ENCODE measurements at places on chromosomes 7 and 10.
A peak's percentile ranks its signal among the peaks of the same experiment; 100 is the strongest.

GRCh38 chr10:112526139-112526538, 79.1 kb downstream of the VTI1A start:
- DNase-seq, result peak; percentile 49

DNA sequence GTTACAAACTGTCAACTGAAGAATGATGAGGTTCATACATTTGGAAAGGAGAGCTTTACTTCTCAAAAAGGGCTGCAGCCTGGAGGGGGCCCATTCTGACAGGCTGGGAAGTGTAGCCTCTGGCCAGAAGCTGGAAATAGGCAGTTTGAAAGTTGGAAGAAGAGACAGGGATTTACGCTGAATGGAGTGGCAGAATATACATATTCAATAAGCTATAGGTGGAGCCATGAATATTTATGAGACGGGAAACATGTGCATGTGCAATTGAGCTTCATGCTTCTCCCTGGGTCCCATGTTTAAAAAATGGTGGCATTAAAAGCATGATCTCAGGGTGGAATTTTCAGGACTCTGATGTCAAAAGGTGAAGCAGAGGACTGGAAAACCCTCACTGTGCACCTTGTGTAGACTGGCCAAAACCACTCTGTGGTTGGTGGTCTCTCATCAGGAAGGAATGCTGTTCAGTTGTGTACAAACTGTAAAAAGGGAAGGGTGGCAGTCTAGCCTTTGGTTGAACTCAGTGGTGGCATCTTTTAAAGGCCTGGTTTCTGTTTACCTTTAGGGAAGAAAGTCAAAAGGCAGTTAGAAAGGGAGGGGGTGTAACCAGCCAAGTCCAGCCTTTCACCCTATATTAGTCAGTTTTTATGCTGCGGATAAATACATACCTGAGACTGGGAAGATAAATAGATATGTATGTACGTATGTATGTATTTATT, 7.2 kb upstream of the ACTR3B start:
- peak; percentile 71 for DNase-seq

DNA sequence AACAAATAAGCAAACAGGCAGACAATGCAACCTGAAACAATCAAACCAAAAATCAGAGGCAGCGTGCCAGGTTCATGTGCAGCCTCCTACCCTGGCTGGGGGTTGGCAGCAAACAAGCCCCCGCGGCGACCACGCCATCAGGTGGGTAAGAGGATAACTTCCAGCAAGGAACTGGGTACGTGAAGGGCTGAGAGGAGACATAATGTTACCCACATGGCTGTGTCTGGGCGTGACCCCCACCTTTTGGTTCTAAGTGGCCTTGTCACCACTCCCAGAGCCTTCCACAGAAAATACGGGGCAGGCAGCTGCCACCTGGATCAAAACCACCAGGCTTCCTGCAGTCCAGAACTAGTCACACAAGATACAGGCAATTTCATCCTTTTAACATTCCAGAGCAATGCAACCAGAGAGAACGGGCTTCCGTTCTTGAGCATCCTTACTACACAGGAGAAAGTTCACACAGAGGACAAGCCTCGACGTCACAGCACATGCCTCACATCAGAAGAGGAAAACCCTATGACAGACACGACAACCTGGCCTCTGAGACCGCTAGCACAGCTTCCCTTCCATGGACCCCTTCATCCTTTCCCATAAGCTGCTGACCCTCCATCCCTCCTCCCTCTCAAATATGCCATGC, 171.0 kb downstream of the GRID1 start:
- no peak for DNase-seq

DNA sequence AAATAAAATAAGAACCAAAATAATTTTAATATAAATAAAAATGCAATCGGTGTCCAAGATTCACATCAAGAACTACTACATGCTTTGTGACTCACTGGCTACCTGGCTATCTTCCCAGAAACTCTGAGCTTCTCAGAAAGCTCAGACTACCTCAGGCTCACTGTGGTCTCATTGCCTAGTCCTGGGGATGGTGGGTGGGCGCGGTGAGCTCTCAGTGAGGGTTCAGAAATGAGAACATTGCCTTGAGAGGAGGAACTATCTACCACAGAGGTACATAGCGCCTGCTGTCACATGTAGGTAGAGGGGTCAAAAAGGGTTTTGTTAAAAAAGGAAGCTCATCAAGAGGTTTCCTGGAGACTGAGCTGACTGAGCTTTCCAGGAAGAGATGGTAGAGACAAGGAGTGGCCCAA, 108.0 kb downstream of the WDFY4 start:
- peak; percentile 89 for DNase-seq

- peak; percentile 7 for DNase-seq
Measured at GRCh38 chr10:67261300-67261797, 335.5 kb downstream of the LRRTM3 start.

GRCh38 chr10:86556532-86556931, 34.9 kb upstream of the WAPL start:
- no peak for DNase-seq

DNA sequence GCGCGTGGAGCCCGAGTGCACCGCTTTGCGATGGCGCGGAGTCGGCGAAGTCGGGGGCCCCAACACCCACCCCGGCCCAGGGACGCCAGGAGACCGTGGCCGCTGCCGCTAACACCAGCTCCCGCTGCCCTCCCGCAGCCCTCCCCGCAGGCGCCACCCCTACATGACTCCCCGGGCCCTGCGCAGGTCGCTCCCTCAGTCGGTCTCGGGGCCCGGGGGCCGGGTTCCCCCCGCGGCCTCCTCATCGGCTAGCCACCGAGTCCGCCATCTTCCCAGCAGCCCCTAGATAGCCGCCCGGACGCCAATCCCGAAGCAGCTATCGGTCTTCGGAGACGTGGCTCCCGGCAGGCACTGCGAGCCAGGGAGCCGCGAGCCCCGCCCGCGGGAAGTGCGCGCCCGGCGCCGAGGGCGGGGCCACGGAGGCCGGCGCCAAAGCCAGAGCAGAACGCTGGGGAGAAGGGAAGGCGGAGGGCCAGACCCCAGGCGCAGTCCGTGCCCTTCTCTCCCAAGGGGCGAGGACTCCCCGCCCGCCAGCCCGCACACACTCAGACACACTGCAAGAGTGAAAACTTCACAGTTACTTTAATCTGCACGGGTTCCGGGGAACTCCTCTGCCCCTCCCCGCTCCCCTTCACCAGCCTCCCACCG, at the start of gene FASTK:
Gene FASTK (minus strand): TSS at position 288 of the 648 bp plus-strand sequence. CDS start 43 bp downstream, at position 245.
- peak; percentile 97 for DNase-seq

DNA sequence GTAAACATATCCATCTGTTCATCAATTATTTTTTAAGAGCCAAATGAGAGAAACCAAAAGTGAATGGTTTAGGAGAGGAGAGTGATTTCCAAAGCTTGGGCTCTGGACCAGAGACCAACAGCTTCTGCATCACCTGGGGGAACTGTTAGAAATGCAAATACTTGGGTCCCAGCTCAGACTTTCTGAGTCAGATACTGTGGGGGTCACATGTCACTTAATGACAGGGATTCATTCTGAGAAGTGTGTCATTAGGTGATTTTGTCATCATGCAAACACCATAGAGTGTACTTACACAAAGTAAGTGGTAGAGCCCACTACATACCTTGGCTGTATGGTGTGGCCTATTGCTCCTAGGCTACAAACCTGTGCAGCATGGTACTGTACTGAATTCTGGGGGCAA, 128.5 kb upstream of the PRR15 start:
- no peak for DNase-seq

DNA sequence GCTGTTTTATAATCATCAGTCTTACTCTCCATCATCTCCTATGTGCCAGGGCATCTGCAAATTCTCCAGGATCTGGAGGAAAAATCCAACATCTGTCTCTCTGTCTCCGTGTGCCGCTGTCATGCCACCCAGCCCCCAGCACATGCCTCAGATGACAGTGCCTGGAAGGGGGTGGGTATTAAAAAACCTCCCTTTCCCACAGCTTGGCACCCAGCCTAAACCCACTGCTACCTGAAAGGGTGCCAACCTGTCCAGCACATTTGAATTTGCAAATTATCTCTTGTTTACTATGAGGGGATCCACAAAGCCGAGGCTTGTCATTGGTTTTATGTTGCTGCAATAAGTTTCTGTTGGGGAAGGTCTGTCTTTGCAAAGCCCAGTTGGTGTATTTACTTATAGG, 73.1 kb downstream of the EMX2 start:
- peak; percentile 35 for DNase-seq

GRCh38 chr7:147541261-147541660, 1049.3 kb upstream of the C7orf33 start:
- DNase-seq, result no peak

DNA sequence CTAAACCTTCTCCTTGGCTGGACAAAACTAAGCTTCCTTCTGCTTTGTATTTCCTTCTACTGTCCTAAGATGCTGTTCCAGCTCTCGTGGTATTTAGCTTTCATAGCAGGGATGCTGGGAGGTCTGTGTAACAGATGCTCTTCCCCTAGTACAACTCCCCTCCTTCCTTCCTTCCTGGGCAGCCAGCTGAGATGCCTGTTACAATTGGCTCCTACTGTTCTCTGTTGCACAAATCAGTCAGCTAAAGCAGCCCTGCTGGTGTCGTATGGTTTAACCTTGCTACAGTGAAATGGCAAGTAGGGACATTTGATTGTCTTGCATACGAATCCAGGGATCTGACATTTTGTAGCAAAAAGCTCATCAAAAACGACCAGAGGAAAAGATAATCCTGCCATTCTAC, 143.8 kb downstream of the ARHGAP21 start:
- DNase-seq, result no peak

- no peak for DNase-seq
Measured at GRCh38 chr7:148060724-148061123, 529.8 kb upstream of the C7orf33 start.

DNA sequence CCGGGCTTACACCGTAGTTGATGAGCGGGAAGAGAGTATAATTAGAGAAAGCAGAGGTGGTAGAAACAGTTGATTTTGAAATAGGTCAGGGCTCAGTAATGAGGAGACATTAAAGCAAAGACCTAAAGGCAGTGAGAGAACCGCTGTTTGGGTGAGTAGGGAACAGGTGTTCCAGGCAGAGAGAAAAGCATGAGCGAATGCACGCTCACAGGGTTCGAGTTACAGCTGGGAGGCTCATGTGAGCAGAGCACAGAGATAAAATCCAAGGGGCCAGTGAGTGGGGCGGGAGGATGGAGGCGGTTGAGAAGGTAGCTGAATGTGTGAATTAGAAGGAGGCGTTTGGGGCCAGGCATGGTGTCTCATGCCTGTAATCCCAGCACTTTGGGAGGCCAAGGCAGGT, 39.9 kb downstream of the APBB1IP start:
- DNase-seq, result no peak

DNA sequence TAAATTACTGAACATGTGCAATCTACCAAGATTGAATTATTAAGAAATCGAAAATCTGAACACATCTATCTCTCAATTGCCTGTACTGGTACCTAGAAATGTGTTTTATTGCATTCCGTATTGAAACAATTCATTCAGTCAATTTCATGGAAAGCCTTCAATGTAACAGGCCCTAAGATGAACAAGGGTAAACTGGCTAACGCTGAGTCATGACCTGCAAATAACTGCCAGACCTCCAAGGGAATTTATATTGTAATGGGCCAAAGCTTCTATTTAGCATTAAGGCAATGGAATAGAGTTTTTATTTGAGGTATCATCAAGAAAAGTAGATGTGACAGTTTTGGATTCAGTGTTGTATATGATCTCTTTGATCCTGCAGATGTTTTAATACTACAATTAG, 49.9 kb upstream of the CD36 start:
- DNase-seq, result peak; percentile 28

- DNase-seq, result no peak
Measured at GRCh38 chr10:18094793-18095192, 45.4 kb upstream of the CACNB2 start.

GRCh38 chr7:95545007-95545615, 51.2 kb downstream of the PDK4 start:
- peak; percentile 81 for DNase-seq

- DNase-seq, result peak; percentile 67
Measured at GRCh38 chr10:5317547-5318107, 47.1 kb upstream of the UCN3 start.

DNA sequence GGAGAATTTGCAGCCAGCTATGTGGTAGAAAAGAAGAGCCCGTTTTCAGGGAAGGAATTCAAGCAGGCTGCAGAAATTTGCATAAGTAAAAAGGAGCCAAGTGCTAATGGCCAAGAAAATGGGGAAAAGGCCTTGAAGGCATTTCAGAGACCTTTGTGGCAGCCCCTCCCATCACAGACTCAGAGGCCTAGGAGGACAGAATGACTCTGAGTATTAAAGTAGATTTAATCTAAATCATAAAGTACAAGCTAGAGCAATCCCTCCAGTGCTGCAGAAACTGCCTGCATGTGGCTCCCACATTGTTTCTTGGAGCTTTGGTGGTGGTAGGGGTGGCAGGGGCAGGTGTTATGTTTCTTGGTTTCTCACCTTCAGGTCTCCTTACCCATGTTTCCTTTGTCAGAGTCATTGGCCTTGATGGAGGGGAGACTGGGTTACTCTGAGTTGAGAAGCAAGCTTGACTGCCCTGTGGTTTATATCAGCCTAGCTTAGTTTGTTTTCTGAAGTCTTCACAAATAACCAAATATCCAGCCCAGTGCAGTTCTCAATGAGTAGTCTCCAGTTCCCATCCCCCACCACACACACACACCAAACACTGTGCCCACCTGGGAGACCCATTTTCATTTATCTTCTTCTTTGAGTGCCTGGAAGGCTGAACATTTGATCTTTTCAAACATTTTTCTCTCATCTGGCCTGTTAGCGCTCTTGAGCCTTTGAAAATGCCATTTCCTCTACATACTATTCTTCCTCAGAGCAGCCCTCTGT, 34.5 kb downstream of the ITPRIP start:
- no peak for DNase-seq

DNA sequence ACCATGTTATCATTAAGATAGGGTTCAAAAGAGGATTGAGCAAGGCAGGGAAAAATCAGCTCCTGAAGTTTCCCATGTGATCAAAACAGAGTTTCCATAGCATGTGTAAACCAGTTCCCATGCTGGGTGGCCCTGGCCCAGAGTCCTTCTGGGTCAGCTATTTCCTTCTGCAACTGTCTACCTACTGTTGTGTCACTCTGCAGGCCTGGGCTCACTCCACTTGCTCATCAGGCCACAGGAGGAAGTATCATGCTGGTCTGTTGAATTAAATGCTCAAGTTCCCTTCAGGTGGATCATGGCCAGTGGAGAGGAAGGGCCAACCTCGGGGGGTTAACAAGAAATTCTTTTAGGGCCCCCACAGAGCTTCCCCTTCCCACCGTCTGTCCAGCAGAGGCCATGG, 104.7 kb downstream of the GFRA1 start:
- DNase-seq, result peak; percentile 2
